ENCODE measurements at places on chromosomes 1 and 21.

DNA sequence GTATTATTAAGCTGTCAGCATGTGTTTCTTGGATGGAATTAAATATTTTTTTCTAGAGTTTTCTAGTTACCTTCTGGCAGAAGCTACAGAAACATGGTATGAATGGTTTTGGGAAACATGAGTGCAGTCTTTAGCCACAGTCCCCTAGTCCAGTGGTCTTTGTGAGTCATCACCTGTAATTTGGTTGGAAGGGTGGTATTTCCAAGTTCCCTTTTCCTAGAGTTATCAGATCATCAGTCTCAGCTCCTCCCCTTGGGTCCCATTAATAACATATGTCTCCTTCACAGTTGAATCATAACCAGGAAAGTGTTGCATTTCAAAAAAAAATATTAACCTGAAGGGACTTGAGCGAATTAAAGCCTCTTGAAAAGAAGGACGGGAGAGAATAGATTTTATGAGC, 27.0 kb downstream of the ELAVL4 start:
- no peak for DNase-seq

- DNase-seq: peak; percentile 30
Observed at GRCh38 chr1:208242941-208243526, 1.1 kb downstream of the PLXNA2 start.

DNA sequence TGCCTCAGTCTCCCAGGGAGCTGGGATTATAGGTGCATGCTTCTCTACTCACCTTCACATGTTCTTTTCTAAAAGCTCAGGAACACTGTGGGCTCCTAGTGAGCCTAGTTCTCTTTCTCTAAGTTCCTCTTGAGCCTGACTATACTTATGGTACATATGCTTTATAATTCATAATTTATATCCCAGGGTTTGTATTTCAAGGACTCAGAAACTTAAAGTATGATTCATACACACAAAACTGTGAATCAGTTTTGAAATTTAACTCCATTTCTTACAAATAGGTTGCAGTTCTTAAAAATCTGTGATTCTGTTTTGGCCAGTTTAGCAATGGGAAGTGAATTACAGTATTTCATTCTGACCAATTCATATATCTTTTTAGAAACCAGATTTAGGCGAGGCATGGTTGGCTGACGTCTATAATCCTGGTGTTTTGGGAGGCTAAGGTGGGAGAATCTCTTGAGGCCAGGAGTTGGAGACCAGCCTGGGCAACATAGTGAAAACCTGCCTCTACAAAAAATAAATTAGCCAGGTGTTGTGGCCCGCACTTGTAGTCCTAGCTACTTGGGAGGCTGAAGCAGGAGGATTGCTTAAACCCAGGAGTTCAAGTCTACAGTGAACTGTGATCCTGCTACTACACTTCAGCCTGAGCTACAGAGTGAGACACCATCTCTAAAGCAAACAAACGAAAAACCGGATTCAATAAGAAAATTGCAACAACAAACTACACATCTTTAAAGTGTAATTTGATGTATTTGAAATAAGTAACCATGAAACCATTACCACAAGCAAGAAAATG, 15.6 kb downstream of the RASAL2 start:
- DNase-seq: no peak

DNA sequence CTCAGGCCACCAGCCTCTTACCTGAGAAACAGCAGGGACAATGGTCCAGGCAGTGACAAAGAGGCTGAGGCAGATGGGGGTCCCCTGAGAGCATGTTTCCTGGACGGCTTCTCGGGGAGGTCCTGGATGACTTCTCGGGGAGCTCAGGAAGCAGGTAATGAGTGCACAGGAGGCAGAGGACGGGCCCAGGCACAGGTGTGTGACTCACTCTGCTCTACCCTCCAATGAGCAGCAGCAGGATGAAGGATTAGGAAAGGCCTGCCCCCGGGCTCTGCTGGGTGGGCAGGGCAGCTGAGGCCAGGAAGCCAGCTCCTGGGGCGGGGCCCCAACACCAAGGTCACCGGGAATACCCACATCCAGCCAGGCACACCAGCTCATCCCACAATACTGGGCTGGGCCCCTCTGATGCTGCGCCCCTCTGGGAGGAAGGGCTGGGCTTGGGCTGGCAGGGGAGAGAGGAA, 17.2 kb upstream of the PTAFR start:
- DNase-seq: no peak

- DNase-seq: no peak
Observed at GRCh38 chr1:91161749-91162148, 139.9 kb upstream of the ZNF644 start.

DNA sequence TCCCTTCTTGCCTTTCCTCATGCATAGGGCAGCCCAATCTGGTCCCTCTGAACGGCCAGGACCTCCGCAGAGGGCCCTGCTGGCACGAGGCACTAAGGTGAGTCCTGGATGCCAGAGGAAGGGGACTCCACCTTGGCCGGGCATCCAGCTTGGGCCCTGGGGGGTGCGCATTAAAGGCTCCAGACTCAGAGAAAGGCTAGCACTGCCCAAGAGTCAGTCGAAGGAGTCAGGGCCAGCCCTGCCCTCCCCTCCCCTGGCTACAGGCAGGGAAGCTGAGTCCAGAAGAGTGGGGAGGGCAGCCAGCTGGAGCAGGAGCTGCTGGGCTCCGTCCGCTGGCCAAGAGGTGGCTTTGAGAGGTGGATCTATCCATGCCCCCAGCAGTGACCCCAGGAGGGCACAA, 2.8 kb upstream of the EFNA4 start:
- DNase-seq: no peak

- no peak for DNase-seq
Observed at GRCh38 chr1:91559838-91560565, 59.4 kb downstream of the CDC7 start.

- DNase-seq: no peak
Observed at GRCh38 chr1:160797271-160797709, 1.3 kb downstream of the LY9 start.

DNA sequence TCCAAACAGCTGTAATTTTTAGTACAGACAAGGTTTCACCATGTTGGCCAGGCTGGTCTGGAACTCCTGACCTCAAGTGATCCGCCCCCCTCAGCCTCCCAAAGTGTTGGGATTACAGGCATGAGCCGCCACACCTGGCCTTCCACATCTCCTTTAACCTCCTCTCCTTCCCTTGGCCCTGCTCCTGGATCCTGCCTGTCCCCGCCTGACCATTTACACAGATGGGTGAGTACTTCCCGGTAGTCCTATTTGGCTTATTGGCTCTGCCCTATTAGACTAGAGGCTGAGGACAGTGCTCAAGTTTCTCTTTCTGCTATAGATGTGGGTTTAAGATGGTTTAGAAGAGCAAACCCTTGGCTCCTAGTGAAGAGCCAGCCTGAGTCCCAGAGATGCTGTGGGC, 7.1 kb downstream of the PTPN7 start:
- DNase-seq: no peak

GRCh38 chr1:53246261-53247134, 8.2 kb upstream of the MAGOH start:
- no peak for DNase-seq

DNA sequence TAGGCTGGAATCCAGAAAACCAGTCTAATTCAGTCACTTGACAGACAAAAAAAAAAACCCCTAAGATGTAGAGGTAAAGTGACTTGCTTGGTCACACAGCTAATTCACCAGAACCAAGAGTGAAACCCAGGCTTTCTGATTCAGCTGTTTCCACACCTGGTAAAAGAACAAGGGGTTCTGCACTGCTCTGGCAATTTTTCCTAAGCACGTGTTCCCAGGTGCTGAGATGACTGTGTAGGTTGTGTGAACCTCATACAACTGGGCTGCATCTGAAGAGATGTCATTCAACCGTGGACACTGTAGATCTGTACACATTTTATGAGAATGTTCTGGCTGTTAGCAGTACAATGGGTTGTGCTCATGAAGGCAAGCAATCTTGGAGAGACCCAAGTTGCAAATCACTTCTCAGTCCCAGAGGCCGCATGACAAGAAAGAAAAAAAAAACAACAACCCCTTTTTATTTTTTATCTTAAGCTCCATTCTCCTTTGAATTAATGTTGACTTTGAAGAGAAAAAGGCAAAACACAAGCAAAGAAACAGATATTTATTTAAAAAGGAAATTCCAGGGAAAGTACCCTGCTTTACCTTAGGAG, 95.4 kb downstream of the INTS7 start:
- DNase-seq: peak; percentile 53

DNA sequence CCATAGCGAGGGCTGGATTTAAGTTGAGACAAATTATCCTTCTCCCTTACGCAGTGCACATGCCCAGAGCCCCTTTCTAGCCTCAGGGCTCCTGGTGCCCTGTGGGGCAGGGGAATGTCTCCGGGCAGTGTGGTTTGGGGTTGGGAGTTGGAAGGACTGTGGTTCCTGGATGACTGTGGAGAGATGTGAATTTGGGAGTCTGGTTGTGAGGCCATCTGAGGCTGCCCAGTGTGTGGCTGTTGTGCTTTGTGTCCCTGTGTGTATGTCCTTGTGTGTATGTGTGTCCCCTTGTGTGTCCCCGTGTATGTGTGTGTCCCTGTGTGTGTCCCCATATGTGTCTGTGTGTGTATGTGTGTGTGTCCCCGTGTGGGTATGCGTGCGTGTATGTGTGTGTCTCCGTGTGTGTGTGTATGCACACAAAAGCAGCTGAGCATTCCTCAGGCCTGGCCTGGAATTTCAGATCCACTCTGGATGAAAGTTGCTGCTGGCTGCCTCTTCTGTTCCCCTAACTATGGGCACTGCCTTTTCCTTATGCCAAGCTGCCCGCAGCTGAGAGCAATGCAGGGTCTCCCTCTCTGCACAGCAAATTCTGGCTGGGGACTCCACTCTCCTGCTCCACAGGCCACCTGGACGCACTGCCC, 65.4 kb downstream of the UBIAD1 start:
- DNase-seq: no peak

DNA sequence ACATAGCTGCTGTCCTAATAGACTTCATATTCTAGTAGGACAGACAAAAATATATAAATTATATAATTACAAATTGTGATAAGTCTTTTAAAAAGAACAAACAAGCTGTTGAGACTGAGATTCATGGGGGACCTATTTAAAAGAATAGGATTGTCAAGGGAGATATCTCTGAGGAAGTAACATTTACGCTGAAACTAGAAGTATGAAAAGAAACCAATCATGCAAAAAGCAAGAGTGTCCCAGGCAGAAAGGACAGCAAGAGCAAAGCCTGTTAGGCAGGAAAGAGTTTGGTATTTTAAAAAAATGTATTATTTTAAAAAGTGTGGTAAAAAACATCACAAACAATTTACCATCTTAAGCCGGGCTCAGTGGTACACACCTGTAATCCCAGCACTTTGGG, 9.1 kb upstream of the METTL13 start:
- DNase-seq: no peak

DNA sequence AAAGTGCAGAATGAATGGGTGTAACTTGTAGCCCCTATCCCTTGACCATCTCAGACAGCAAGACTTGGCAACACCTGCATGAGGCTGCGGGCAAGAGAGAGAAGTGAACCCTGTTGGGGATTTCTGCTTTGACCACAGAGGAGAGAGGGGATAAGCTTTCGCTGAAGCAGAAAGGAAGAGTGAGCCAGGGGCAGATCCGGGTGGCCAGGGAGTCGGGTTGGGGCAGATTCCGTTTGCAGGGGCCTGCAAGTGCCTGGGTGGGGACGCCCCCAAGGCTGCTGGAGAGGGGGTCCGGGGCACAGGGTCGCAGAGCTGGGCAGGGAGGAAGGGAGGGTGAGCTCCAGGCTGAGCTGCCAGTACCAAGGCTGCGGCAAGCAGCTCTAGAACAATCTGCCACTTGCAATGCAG, 25.3 kb upstream of the PIK3CD start:
- DNase-seq: peak; percentile 14

DNA sequence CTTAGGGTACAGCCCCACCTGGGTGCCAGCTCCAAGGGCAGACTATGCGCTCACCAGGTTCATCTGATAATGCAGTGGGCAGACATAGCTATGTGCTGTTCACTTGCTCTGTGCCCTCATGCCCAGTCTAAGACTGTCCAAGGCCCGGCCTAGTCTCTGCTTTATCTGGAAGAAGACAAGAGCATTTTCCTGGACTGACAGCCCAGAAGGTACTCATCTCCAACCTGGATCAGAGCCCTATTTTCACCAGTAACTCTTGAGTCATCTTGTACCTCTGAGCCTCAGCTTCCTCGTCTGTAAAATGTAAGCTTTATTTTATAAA, 28.5 kb upstream of the LRRC8C start:
- DNase-seq: peak; percentile 45

DNA sequence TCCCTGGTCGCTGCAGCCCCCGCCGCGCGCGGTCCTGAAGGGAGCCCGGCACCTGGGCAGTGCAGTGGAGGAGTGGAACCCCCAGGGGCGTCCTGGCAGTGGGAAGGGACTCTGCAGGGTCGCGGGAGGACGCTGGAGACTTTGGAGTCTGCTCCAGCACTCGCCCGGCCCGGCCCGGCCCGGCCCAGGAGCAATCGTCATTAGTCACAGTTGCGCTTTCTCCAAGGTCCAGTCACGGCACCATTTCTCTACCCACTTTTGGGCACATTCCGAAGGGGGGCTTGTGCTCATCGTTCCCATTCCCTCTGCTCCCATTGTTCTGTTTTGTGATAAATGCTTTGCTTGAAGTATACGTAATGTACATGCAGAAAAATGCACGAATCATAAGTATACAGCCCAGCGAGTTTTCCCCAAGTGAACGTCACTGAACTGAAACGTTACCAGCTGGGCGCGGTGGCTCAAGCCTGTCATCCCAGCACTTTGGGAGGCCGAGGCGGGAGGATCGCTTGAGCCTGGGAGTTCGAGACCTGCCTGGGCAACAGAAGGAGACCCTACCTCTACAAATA, 999 bp downstream of the THAP3 start:
- no peak for DNase-seq

GRCh38 chr1:87449348-87449963, 120.8 kb downstream of the LMO4 start:
- peak; percentile 14 for DNase-seq

DNA sequence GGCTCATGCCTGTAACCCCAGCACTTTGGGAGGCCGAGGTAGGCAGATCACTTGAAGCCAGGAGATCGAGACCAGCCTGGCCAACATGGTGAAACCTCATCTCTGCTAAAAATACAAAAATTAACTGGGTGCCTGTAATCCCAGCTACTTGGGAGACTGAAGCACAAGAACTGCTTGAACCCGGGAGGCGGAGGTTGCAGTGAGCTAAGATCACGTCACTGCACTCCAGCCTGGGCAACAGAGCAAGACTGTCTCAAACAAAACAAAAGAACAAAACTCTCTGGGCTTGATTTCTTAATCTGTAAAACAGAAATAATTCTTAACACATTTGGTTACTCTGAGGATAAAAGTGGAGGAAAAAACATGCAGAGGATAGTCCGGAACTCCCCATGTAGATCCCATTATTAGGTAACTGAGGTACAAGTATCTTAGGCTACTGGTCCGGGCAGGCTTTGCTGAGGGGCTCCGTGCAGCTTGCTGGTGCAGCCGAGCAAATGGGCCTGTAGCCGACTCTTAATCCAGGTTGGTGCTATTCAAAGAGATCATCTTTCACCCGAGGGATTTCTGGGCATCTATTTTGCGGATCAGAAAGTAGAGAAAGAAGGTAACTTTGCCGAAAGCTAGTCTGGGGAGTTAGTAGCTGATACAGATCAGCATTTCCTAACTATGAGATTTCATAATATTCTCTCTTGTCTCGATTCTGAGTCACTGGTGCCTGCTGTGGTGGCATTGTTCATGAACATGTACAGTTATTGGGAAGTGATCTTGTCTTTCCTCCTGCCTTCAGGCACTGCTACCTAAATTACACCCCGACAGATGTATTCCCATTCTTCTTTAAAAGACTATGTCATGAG, 56.8 kb downstream of the NFIA start:
- no peak for DNase-seq

Measured in stimulated activated CD4-positive, alpha-beta T cell treated with anti-CD3 and anti-CD28 coated beads, Interleukin-2, amount 100 ng/mL, for 24 hours (primary cell).